ENCODE measurements at places on chromosomes 2 and 18.
A peak's percentile ranks its signal among the peaks of the same experiment; 100 is the strongest.

DNA sequence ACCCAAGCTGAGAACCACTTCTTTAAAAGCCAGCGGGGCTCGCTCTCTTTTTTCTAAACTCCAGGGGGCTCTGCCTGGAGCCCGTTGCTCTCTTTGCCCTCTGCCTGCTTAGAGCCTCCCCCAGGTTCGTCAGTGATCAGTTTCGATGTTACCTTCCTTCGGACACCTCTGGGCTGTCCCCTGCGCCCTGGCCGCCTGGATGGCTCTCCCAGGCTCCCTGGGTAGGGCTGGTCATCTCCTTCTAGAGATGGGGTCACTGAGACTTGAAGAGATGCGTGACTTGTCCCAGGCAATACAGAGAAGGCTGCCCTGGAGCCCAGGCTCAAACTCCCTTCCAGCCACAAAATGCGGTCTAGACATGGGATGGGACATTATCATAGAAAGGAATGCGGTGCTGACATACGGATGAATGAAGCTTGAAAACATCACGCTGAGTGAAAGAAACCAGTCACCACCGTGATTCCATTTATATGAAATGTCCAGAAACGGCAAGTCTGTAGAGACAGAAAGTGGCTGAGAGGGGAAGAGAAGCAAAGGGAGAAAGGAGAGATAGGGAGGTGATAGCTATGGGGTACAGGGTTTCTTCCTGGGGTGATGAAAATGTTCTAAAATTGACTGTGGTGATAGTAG is 14.6 kb downstream of the KCNF1 start:
- no peak for DNase-seq

- DNase-seq, result no peak
Measured at GRCh38 chr2:112301171-112301584, 25.8 kb downstream of the ZC3H6 start.

- DNase-seq, result no peak
Measured at GRCh38 chr2:45843136-45843535, 191.7 kb downstream of the PRKCE start.

DNA sequence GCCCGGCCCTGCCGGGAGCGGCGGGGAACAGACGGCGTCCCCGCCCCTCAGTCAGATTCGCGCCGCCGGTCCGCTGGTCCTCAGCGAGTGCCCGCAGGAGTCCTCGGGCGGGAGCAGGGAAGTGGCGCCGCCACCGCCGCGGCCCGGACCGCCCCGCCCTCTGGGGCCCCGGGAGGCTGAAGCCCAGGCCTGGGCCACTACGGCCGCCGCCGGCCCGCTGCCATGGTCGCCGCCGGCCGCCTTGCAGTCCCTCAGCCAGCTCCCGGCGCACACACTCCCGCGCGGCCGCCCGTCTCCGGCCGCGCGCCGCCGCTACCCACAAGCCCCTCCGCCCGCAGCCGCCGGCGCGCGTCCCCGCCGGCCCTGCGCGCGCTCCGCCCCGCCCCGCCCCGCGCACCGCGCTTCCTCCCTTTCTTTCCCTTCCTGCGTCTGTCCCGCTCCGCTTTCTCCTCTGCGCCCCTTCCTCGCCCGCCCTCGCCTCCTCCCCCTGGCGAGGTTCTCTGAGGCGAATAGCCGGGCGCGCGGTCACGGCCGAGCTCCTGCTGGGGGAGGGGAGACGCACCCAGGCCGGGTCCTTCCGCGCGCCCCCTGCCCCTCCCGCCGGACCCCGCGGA is at the start of gene ROCK2:
ROCK2 (minus strand) TSS at position 295 of the 614 bp plus-strand sequence. CDS start 500 bp downstream, outside the sequence.
- DNase-seq, result peak; percentile 62

DNA sequence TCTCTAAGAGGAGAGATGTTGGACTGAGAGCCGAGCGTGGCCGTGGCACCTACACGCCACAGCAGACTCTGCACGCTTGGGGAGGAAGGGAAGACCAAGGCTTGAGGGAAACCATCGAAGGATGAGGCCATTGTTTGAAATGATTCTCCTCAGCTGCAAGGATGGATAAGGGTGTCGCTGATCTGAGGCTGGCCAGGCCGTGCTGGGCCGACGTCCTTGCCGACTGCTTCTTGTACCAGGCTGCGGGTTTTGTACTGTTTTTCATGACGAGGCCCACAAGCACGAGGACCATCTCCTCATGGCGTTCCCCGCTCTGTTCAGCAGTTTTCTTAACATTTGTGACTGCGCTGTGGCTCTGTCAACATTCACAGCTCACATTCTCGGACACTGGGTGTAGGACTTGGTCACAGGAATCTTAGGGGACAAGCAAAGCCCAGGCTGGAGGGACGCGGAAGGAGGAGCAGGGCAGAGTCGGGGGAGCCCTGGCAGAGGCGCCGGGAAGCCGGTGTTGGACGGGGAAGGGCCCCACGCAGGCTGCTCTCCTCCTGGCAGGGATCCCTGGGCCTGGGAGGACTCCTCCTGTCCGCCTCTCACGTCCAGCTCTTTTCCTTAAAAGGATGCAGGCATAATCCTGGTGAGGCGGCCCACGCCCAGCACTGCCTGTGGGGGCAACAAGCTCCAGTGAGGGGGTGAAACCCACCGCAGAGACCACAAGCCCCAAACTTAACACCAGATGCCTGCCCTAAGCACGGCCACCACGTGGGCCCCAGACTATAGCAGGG is 259.0 kb upstream of the SALL3 start:
- no peak for DNase-seq

GRCh38 chr2:25380586-25381375 is 39.1 kb upstream of the DNMT3A start:
- no peak for DNase-seq

- no peak for DNase-seq
Measured at GRCh38 chr2:81675641-81676040, 1371.1 kb upstream of the LRRTM1 start.

All from activated T-cell treated with anti-CD3 and anti-CD28 coated beads, Interleukin-2, amount 50 U/mL, for 4 hours (primary cell).